DMS79 treated with DMSO at 0.1 percent for 48 hours (cell line): ENCODE measurements at places on chromosomes 3 and 15.

- no peak for DNase-seq
These were observed 18.4 kb downstream of the FLNB start for GRCh38 chr3:58026598-58026997.

GRCh38 chr15:52124270-52124880 lies 11.8 kb upstream of the BCL2L10 start:
- DNase-seq, result no peak

DNA sequence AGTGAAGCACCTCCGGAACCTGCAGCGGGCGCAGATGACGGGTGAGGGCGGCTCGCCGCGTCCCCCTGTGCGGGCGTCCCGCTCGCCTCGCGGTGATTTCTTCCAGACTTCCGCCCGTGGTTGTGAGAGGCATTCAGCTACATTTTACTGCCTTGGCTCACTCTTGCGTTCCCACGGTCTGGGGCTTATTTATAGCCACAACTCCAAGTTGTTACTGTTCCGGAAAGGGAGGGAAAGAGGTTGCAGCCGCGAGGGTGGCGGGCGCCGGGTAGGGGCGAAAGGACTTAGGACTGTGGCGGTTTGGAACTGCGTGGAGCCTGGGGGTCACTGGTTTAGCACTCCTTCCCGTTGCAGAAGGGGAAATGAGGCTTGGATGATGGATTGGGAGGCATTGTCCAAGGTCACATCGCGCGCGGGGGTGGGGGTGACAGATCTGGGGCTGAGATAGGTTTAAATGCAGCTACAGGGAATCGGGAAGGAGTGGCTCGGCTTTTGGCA lies 1.1 kb downstream of the HES1 start:
- peak; percentile 62 for DNase-seq

- DNase-seq, result no peak
These were observed 57.0 kb downstream of the PPARG start for GRCh38 chr3:12345584-12346494.

- no peak for DNase-seq
These were observed 326.8 kb downstream of the TBL1XR1 start for GRCh38 chr3:176870451-176870850.

GRCh38 chr3:109081746-109082510 lies 36.0 kb downstream of the MORC1 start:
- DNase-seq, result no peak

GRCh38 chr3:81041331-81041730 lies 720.1 kb downstream of the GBE1 start:
- no peak for DNase-seq

DNA sequence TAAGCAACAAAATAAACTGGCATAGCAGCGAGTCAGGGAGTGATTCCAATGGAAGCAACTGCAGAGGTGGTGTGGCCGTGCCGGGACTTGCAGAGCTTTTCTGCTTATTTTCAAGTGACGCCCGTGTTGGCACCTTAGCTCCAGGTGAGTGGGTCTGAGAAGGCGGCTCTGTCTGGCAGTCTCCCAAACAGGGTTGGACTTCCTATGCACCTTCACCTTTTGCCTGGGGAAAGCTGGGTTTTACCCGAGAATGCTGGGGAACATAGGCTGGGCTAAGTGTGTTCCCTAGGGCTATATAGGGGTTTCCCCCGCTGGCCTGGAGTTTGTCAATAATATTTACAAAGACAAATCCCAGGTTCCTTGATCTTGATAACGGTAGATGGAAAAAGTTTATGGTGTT lies 179.9 kb upstream of the TBL1XR1 start:
- DNase-seq, result no peak

GRCh38 chr3:170356596-170357175 lies 829 bp upstream of the SKIL start:
- peak; percentile 63 for DNase-seq

DNA sequence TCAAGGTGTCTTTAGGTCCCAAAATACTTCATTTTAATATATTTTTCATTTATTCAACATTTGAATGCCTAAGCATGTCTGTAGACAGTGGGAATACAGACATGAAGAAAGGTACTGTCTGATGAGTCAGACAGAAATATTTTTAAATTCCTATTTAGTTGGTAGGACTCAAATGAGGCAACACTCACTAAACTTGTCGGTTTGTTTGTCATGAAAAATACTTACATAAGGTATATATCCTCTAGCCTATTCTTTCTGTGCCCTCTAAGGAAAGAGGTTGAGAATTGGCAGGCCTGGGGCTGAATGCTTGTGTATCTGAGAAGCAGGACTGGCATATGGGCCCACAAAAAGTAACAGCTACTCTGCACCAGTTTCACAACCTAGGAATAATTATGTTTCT lies 423.6 kb upstream of the MDFIC2 start:
- no peak for DNase-seq

- no peak for DNase-seq
These were observed 47.9 kb downstream of the ST3GAL6 start for GRCh38 chr3:98811048-98811447.

GRCh38 chr3:37956723-37957538 lies 33.7 kb upstream of the VILL start:
- no peak for DNase-seq

DNA sequence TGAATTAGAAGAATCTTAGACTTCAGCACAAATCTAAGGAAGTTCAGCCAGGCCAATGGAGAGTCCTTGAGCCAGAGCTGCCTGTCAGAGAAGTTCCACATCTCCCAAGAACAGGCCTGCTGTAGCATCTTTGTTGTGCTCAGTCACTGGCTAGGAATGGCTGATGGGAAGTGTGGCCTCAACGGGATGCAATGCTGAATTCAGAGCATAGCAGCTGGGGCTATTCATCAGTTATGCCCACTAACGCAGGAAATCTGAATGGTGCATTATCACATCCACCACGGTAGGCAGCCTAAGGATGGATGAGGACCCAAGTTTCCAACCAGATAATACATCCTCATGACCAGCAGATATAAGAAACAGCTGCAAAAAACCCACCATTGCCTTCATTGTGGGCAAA lies 3.2 kb upstream of the EIF1B start:
- no peak for DNase-seq

- DNase-seq, result no peak
These were observed 141.6 kb upstream of the STT3B start for GRCh38 chr3:31391150-31391549.

GRCh38 chr15:45521596-45522327 lies 793 bp downstream of the SLC30A4 start:
- DNase-seq, result peak; percentile 11

- no peak for DNase-seq
These were observed 499.6 kb upstream of the CCDC54 start for GRCh38 chr3:106877627-106878026.

- DNase-seq, result no peak
These were observed 42.2 kb downstream of the PDZRN3 start for GRCh38 chr3:73582535-73582934.

GRCh38 chr3:110344897-110345767 lies 726.5 kb upstream of the NECTIN3 start:
- DNase-seq, result no peak

DNA sequence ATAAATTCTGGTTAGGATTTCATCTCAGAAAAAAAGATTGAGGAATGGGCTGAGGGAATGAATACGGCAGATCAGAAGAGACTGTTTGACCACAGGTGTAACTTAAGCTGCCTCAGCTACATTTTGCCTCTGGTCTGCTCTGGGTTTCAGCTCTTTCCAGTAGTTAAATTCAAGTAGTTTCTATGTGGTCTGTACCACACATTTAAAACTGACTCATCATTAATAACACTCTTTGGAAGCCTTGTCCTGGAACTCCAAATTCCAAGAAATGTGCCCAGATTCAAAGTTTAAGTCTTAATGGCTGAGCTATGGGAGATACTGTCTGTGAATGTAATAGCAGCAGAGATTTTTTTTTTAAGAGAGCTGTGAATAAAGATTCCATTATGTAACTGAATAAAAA lies 133.1 kb upstream of the IGSF10 start:
- no peak for DNase-seq

- DNase-seq, result no peak
These were observed 52.4 kb upstream of the GNB4 start for GRCh38 chr3:179503640-179504039.

DNA sequence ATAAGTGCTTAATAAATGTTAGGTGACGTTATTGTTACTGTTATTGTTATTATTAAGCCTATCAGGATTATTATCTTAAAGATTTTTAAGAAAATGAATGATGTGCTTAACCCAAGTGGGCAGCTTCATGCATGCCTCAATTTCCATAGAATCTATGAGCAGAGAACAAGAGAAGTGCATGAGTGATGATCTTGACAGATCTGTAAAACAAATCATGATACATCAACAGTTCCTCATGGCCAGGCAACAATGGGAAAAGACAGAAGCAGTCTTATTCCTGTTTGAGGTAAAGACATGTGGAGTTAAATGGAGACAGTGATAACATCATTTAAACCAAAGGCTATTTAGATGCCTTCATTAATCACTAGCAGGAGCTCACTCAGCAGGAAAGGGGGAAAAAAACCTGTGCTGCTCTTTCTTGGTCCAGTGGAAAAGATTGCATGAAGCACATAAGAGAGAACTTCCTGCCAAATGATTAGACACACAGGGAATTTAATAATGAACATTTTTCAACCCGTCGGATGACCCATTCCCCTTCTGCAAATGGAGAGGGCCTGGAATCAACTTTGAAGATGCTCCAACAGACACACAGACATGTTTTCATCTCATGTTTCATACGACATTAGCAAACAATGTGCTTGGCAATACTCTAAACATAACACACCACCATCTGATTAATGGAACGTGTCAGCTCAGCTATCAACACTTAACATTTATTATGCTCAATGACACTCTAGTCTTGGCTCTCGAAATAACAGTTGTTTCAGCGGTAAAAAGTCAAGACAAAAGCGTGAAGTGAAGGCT lies 212.2 kb upstream of the LRRN1 start:
- DNase-seq, result no peak

DNA sequence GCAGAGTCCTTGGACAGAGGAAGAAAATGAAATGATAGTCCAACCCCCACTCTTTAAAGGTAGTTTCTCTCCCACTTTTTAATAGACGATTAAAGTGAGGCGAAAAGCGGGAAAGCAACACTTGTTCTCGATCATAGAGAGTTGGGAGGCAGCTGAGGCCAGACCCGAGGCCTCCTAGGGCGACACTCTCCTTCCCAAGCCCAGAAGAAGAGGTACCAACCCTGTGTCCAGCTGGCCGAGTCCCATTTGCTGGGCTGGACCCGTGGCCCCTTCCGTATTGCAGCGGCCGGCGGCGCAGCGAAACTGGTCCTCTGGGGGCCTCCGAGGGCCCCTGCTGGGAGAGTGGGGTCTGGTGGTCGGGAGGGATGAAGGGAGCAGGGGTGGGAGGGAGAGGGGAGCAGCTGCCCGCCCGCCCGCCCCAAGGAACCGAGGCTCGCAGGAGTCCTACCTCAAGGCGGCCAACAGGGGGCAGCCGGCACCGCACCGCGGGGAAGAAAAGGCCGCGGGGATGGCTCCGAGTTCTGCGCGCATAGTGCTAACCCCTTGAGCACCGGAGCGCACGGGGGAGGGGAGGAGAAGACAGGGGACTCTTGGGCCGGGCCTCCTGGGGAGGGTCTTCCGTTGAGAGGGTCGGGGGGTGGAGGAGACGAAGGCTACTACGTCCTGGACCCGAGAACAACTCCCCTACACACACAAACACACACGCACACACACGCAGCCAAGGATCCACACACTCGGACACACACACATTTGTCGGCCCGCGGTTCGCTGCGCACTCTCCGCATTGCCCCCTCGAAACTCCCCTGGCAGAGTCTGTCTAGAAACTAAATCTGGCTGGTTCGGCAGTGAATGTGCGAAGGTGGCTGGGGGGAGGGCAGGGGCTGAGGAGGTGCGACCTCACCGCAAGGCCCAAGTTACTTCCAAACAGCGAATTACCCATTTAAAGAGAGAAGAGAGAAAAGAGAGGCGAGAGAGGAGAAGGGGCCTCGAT lies 2.0 kb downstream of the WNT5A start:
- DNase-seq, result peak; percentile 15

- no peak for DNase-seq
These were observed 64.7 kb upstream of the XCR1 start for GRCh38 chr3:46091741-46092701.

DNA sequence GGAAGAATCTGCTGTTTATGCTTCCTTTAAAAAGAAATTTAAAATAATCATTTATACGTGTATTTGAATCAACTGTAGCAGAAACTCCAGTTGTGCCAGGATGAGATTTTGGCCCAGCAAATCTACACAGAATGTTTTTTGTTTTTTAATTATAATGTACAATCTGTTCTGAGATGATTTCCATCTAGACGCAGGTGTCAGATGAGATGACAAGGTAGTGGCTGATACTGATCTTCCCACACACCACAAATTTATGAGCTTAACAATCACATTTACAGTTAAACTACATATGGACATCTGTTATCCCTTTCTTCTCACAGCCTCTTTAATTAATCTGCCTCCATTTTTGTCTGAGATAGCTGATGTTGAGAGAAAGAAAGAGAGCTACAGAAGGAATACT lies 23.6 kb downstream of the DCLK3 start:
- DNase-seq, result no peak

GRCh38 chr3:175590745-175591144 lies 731.6 kb downstream of the NAALADL2 start:
- no peak for DNase-seq

GRCh38 chr15:87877114-87877810 lies 379.3 kb downstream of the NTRK3 start:
- DNase-seq, result no peak

DNA sequence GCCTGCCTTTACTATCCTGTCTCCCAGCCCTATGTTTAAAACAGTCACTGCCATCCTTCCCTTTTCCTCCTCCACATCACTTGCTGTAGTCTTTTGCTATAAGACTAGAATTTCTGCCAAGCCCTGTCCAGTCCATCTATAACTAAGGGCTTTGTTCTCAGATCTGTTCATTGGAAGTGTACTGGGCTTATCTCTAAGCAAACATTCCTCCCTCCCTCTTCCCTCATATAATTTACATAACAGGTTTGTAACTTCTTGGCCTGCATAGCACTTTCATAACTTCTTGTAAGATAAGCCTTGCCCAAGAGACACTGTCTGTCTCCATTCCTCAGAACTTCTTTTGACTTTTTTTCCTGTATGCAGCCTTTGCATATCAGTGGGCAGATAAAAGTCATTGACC lies 16.7 kb downstream of the TPRG1 start:
- DNase-seq, result no peak

GRCh38 chr3:195892105-195893043 lies 16.0 kb downstream of the TNK2 start:
- peak; percentile 64 for DNase-seq

- DNase-seq, result peak; percentile 27
These were observed 1.8 kb downstream of the RCCD1 start for GRCh38 chr15:90956274-90957030.

GRCh38 chr15:47813748-47814384 lies 96.6 kb downstream of the SEMA6D start:
- no peak for DNase-seq

DNA sequence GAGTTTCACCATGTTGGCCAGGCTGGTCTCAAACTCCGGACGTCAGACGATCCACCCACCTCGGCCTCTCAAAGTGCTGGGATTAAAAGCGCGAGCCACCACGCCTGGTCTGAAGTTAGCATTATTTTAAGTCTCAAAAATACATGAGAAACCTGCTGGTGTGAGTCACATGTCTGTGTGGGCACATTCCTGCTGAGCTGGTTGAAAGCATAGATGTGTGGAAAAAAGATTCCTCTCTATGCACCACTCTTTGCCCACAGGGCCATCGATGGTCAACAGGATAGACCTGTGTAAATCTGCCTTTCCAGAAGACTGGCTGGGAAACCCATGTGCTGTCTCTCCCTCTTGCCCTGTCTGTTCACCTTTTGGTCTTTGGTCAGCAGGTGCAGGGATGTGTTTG lies 63.5 kb downstream of the CHRD start:
- DNase-seq, result no peak

GRCh38 chr3:27758083-27758482 lies 36.0 kb upstream of the EOMES start:
- no peak for DNase-seq

- no peak for DNase-seq
These were observed 2.5 kb upstream of the PLD1 start for GRCh38 chr3:171812811-171813210.
